ENCODE measurements at places on chromosomes 3 and 15.

GRCh38 chr3:195060531-195061291 lies 210.2 kb downstream of the XXYLT1 start:
- DNase-seq = no peak

DNA sequence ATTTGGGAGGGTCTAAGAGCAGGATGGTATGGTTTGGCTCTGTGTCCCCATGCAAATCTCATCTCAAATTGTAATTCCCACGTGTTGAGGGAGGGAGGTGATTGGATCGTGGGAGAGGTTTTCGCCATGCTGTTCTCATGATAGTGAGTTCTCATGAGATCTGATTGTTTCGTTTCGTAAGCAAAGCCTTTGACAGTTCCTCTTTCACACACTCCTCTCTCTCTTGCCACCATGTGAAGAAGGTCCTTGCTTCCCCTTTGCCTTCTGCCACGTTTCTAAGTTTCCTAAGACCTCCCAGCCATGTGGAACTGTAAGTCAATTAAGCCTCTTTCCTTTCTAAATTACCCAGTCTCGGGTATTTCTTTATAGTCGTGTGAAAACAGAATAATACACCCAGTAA lies 553.7 kb downstream of the TAFA4 start:
- no peak for DNase-seq

DNA sequence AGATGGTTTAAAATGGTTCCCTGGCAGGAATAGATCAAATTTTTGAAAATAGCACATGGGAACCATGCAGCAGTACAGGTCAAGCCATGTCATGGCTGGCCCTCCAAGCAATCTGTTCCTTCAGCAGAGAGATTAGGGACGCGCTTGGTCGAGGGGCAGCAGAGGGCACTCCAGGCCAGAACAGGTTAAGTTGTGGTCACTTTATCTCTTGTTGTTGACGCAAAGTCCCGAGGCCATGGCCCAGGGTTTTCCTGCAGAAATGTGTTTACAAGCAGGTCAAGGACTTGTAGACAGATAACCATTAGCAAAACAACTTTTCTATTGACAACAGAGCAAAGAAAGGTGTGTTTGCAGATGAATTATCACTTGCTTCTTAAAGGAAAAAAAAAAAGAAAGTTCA lies 570.0 kb upstream of the NR2F2 start:
- DNase-seq = no peak

DNA sequence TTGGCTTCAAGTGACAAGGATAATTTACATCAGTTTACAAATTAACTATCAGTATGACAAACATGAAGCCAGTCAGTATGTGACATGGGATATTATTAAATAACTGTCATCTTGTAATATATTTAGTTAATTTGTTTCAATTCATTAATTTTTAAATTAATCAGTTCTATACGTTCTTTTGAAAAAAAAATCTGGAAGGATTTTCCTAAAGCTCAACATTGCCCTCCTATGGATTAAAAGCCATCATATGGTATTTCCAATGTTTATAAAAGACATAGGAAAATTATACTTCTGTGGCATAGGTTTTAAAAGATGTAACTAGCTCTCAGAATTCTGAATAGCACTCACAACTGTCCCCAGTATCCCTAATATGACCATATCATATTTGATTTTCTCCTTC lies 134.4 kb downstream of the PLOD2 start:
- no peak for DNase-seq

DNA sequence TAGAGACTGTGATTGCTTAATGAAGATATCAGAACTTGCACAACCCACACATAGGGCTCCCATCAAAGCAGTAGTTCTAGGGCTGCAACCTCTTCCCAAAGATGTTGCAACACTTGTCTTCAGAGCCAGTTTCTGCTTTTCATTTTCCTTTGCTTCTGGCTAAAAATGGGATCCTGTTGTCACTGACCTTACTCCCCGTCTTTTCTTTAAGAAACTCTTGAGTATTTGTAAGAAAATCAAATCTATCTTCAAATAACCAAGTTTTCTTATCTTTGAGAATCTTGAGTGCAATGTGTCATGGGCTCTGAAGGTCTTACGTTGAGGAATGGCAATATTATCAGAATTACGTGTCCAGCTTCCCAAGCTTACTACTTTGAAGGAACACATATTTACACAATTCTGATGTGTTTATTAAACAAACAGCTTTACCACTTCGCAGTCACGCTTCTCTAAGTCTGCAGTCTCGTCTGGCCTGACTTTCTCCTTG lies 24.1 kb downstream of the CACNA1D start:
- no peak for DNase-seq

DNA sequence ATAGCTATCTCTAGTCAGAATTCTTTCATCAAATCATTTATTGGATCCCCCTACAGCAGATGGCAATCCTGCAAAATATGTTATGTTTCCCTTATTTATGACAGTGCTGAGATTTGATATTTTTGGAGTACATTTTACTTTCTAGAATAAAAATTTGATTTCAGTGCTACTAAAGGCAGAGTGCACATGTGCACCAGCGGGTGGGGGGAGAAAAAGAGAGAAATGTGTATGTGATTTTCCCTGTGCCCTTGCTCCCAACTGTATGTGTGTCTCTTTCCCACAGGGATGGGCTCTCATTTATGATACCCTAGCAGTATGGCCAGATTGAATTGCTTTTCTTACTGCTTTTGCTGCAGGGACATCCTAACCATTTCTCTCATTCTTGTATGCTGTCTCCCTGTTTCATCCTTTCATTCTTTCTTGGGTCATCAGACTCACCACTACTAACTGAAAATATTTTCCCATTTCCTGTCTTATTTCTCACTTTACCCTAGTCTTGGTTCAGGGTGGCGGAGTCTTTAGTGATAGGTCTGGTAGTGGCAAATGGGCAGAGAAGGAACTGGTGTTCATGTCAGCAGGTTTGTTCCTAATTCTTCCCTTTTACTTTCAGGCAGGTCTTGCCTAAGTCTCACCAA lies 140.7 kb downstream of the TCF12 start:
- no peak for DNase-seq

GRCh38 chr3:1892459-1892858 lies 206.2 kb upstream of the CNTN4 start:
- no peak for DNase-seq

- no peak for DNase-seq
Observed at GRCh38 chr3:126870608-126871210, 112.2 kb upstream of the PLXNA1 start.

GRCh38 chr15:84079885-84080777 lies 155.4 kb upstream of the GOLGA6L4 start:
- no peak for DNase-seq

GRCh38 chr3:9441501-9442221 lies 44.2 kb downstream of the SETD5 start:
- DNase-seq = no peak

DNA sequence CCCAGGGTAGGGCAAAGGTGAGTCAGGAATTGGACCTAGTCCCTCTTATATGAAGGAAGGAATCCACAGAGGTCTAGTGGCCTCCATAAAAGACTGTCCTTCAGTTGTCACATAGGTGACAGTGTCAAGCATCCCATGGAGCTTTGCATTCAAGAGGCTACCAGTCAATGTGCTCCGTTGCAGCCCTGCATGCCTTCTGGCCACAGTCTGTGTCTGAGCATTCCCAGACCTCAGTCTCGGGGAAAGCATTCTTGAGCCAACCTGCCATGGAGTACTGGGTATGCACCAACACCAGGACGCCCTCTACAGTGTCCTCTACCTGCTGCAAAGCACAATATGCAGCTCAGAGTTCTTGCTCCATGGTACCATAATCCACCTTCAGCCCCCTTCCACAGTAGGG lies 46.7 kb upstream of the VGLL3 start:
- no peak for DNase-seq

GRCh38 chr3:79032686-79033318 lies 735.0 kb downstream of the ROBO1 start:
- peak; percentile 41 for DNase-seq

DNA sequence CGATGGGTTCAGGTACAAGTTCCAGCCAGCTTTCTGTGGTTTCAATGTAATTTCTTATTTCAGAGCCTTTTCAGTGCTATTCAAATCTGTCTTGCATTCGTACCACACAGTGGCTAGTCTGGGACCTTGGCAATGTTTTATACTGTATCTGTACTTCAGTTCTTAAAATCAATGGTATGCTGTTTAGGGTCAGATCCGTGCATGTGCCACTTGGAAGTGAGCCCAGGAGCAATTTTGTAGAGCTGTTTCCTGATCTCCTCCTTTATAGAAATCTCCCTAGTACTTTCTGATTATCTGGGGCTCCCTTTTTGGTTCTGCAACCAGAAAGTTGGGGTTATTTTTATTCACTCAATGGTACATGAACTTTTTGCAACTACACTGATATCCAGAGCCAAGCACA lies 59.5 kb upstream of the NDUFB4 start:
- DNase-seq = no peak

DNA sequence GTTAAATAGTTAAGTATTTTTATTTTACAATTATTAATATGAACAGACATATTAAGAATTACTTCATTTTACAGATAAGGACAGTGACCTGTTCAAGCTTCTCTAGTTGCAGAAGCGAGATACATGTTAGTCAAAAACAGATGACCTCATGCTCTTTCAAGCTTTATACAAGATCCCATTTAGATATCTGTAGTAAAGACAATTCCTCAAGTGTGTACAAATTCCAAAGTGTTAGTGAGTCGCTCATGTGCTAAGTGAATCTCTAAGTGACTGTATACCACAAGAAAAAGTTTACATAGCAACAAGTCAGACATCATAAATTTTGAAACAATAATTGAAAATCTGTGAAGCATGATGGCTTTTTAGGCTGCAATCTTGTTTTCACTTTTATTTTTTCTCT lies 293.8 kb downstream of the ROBO1 start:
- no peak for DNase-seq

DNA sequence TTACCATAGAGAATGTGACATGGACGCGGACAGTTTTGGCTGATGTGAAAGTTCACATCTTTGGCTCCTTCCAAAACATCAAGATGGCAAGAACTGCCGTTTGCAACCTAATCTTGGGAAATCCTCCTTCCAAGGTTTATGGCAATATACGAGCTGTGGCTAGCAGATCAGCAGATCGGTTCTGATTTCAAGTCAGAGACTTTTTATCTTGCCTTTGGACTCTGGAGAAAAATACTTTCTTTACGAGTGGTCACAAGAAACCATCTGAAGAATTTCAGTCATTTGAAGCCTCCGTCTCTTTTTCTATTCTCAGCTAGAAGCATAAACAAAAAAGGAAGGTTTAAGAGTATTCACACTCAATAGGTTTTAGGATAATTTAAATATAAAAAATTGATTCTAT lies 153.5 kb upstream of the MEIS2 start:
- DNase-seq = no peak

- no peak for DNase-seq
Observed at GRCh38 chr15:48708641-48709040, 63.1 kb upstream of the FBN1 start.

DNA sequence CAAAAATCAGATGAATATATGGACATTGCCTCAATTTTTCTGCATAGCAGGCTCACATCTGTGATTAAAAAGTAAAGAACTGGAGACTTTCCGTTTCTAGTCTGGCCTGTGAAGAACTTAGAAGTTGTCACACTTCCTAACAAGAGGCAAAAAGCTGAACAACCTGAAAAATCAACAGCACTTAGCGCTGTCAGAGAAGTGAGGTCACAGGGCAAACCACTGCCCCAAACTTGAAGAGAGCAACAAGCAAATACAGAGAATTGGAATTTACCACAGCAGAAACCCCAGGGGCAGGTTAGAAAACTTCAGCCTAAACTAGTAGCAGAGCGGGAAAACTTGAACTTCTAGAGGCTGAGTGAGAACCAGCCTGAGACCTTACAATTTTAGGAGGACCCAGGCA lies 38.9 kb downstream of the CCDC54 start:
- no peak for DNase-seq

DNA sequence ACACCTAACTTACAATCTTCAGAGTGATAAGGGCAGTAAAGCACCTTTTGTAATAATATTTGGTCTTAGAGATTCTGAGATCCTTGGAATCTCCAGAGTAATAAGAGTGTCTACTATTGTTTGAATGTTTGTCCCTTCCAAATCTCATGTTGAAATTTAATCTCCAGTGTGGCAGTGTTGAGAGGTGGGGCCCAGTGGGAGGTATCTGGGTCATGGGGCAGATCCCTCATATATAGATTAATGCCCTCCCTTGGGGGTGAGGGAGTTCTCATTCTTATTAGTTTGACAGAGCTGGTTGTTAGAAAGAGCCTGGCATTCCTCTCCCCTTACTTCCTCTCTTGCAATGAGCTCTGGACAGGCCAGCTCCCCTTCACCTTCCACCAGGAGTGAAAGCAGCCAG lies 16.0 kb downstream of the DZIP1L start:
- DNase-seq = no peak

DNA sequence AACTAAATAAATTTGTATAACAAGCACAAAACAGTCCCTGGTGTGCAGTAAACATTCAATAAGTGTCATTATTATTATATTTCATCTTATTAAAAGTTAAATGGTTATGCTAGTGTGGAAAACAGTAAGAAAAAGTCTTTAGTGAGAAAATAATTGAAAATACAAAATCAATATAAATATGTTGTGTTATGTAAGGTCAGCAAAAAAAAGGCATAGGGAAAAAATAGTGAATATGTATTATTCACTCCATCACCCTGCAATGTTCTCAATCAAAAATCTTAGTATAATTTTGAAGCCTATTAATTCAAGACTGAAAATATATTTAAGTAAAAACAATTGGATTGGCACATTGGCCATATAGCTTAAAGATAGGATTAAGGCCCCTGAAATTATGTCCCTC lies 63.3 kb upstream of the KCNMB2 start:
- no peak for DNase-seq

- no peak for DNase-seq
Observed at GRCh38 chr15:56968821-56969220, 50.4 kb downstream of the TCF12 start.

DNA sequence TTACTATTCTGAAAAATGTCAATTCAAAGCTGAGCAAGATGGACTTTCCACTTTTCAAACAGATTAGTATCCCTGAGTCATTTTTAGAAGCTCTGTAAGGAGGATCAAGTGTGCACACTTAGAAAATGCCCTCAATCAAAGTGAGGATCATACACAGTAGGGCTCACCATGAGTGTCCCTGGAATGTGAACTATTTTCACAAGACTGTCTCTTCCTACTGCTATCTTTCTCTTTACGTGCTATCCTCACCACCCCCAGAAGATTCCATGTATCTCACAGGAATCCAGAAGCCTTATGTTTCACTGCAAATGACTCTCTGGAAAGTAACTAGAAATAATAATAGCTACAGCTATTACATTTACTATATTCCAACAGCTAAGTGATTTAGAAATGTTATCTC lies 349.9 kb upstream of the TGFBR2 start:
- DNase-seq = no peak

DNA sequence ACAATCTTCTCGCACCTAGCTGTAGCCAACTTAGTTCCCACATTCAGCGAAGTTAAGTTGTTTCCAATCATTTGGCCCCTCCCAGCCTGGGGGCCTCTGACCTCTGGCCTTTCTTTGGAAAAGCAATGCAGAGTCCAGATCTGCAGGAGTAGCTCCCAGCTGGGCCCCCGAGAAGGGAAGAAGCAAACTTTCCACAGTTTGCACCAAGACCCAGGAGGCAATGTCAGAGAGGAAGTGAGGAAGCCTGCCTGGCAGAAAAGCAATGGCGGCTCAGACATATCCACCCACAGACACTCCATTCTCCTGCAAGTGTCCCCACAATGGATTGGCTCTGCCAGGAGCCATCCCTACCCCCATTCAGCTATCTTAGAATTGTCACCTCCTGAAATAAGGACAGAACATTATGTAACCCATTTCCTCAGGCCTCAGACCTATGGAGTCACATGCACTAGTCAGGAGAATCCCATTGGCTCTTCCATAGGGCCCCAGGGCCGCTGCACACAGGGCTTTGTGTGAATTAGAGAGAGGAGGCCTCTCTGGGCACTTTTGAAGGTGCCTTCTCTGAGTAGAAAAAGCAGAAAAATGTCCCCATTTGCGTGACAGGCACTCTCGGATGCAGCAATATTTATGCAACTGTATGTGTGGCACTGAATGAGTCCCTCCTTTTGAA lies 3.0 kb upstream of the BUB1B start:
- no peak for DNase-seq

Measured in NCI-H1694 (cell line).